ENCODE measurements at places on chromosomes 2 and 18.

GRCh38 chr2:49255409-49255971, 101.2 kb upstream of the FSHR start:
- no peak for DNase-seq

GRCh38 chr2:6069381-6069780, 377.2 kb downstream of the SOX11 start:
- DNase-seq = no peak

DNA sequence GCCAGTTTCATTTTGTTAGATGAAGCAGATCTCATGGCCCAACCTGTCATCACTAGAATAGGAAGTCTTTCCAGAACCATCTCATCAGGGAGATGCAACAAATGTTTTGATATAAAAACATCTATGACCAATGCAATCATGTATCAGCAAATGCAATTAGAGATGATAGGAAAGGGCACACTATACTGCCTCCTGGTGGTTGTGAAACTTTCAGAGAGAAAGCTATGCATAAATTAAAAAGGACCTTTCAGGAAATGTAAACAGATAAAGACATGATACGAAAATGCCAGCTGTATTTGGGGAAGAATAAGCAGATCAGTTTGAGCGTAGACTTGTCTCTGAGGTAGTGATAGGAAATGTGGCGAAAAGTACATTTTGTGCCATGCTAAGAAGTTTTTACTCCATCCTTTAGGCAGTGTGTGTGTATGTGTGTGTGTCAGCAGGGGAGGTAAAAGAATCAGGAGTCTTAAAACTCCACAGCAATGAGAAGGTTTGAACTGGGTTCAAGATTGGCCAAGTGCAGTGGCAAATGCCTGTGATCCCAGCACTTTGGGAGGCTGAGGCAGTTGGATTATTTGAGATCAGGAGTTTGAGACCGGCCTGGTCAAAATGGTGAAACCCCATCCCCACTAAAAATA, 479.3 kb downstream of the CPS1 start:
- DNase-seq = no peak

DNA sequence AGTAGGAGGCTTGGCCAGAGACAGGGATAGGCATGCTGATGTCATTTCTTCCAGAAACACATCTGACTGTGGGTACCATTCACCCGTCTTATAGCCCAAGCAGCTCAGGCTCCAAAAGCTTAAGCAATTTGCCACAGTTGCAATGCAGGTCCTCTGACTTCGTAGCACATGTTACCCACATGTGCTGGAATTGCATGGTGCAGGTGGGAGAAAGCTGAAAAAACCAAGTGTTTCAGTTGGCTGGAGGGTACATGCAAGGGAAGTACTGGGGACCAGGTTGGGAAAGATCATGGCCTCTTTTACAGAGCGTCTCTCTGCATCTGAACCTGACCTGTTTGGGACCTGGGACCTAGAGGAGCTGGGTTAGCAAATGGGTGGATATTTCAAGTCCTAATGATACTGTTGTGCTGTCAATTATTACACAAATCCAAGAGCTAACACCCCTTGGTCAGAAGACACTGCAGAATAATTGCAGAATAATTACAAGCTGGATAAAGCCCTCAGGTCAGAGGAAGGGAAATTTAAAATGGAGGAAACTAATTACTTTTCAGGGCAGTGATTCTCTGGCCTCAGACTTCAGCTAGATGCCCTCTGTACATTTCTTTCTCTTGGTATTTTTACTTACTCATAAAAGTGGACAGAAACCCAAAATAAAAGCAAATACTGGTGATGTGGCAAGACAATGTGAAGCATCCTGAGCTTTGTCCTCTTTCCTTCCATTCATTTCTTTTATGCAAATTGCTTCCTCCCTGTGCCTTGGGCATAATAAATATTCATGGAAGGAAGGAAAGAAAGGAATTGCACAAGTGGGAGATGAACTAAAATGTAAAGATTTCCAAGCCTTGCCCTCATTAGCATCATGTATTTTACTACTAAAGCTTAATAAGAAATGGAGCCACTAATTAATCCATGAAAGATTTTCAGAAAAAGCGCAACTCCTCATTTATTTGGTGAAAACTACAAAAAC, 45.6 kb upstream of the TTC39C start:
- no peak for DNase-seq

DNA sequence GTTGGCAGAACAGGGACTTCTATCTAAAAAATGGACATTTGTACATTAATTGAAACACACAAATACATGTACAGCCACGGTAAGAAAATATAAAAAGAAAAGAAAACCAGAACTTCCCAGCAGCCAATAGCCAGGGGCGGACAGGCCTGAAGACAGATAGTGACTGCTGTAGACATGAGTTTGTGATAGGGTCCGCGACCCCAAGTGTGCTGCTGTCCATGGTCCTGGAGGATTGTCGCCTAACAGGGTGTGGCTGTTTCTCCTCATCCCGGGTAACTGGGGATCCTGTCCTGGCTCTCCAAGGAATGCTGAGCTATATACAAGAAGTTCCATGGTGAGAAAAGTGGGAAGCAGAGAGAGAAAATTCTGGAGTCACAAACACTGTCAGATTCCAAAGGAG, 266.5 kb upstream of the SALL3 start:
- no peak for DNase-seq

DNA sequence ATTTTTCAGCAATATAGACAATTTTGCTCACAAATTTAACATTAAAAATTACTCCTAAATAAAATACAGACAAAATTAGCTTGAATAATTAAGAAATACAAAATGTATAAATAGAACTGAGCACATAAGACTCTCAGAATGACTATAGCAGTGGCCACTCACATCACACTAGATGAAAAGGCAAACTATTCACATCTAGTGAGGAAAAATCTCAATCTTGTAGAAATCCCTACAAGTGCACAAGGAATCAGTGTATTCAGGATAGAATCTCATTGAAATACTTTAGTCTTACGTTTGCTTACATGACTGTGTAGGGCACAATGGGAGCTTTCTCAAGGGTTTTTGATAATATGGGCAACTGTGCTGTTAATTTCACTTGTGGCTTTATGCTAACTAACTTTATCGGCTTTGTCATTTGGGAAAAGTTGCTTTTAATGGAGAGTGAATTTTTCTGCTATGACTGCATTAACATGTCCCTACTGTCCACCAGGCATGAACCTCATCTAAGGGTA, 678.9 kb upstream of the LRRTM4 start:
- DNase-seq = no peak

DNA sequence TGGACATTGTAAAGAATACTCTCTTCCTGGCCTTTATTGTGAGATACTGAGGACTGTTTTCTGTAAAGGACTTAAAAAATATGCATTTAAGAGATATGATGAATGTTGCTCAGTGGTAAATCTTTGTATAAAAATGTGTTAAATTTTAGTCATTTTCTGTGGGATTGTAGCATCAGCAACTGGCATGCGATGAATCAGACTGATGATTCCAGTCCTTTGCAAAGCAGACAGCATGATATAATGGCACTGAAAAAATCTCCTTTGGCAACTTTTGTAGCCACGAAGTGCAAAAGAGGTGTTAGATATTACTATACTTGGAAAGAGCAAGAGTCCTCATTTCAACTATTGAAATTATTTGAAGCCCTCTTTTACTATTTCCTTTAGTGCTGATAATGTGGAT, 678.7 kb downstream of the PLCL1 start:
- no peak for DNase-seq

GRCh38 chr18:62531078-62531477, 8.3 kb downstream of the ZCCHC2 start:
- DNase-seq = no peak

DNA sequence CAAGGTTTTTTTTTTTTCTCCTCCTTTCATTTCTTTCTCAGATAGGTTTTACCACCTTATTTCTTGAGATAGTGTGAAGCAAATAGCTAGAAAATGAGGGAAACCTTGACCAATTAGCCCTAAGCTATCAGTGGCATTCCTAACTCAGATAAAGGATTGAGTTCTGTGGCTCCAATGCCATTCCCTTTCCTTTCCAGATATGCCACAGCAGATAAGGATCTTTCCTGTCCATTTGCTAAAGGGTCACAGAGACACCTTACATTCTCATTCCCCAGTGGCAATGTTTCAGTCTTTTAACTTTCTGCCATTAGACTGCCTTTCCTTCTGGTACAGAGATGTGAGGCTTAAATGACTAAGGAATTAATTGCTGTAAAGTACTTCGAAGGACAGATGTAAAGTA, 81.7 kb downstream of the MGAT5 start:
- no peak for DNase-seq

GRCh38 chr2:134131681-134132489, 122.0 kb upstream of the MGAT5 start:
- DNase-seq = no peak

DNA sequence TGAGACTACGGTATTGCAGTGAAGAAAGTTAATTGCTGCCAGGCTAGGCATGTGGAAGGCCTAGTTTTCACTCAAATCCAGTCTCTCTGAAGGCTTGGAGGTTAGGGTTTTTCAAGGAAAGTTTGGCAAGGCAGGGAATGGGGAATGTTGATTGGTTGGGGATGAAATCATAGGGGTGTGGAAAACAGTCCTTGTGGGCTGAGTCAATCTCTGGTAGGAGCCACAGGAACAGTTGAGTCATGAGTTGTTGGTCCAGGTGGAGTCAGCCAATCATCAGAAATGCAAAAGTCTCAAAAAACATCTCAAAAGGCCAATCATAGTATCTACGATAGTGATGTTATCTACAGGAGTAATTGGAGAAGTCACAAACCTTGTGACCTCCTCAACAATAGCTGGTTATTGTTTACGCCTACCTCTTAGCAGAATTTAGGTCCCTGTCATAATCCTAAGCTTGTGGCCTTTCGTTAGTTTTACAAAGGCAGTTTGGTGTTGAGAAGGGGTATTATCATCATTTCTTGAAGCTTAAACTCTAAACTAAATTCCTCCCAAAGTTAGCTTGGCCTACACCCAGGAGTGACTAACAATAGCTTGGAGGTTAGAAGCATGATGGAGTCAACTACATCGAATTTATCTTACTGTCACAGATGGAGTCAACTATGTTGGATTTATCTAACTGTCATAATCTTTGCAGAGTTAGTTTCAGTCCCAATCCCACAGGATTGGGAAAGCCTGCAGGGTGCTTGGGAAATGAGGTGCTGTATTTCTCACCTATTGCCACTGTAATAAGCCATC, 33.7 kb upstream of the APCDD1 start:
- no peak for DNase-seq
